H1 (cell line): ENCODE measurements at places on chromosomes 6 and 20. TPM values are rescaled to one million over a fixed set of nuclear protein-coding genes. Genes with fewer than 3 reads are reported as not detected.

DNA sequence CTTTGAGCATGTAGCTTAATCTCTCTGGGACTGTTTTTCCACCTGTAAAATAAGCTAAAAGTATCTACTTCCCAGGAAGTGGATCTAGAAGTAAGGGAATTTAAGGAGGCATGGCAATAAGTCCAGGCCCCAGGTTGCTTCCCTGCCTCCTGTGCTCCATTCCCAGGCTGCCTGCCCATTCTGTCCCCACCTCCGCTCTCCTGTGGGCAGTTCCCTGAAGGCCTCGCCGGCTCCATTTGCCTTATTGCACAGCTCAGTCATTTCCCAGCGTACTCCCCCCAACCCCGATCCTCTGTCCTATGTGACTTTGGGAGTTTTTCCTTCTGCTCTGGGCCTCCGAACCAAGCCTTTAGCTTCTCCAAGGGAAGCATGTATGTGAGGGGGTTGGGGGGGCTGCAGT lies 4.6 kb downstream of the SLC29A1 start:
- no peak for DNase-seq

MAPK13 gene
- total RNA-seq, result 14.1 and 15.2 TPM in 2 replicates

DNA sequence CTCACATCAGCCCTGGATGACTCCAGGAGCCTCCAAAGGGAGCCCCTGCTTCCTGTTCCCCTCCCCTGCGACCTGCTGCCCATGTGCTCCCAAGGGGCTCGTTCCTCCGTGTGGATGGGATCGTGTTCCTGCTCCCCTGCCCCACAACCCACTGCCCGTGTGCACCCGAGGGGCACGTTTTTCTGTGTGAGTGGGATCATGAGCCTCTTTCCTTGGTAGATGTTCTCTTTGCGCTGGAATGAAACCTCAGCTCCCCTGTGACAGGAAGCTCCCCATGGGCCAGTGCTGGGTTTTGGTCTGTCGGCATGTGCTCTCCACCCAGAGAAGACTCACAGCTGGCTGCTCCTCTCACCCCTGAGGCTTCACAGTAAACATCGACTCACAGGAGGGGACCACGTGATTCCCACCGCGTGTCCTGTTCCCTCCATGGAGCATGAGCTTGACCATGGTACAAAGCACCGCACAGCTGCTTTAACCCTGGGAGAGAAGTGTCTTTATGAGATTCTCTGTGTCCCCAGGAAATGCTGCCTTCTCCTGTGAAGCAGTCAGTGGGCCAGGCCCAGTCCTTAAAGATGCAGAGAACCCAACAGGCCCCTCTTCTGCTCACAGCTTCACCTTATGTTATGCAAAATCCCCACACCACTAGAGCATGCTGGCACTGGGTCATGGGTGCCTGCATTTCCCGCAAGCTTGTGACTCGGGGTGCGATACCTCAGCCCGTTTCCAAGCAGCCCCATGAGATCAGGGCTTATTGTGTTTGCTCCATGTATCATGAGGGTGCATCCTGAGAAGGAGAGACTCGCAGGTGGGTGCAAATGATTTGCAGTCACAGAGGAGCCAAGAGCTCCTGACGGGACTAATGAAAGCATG lies 215.1 kb downstream of the ERMARD start:
- no peak for DNase-seq

DNA sequence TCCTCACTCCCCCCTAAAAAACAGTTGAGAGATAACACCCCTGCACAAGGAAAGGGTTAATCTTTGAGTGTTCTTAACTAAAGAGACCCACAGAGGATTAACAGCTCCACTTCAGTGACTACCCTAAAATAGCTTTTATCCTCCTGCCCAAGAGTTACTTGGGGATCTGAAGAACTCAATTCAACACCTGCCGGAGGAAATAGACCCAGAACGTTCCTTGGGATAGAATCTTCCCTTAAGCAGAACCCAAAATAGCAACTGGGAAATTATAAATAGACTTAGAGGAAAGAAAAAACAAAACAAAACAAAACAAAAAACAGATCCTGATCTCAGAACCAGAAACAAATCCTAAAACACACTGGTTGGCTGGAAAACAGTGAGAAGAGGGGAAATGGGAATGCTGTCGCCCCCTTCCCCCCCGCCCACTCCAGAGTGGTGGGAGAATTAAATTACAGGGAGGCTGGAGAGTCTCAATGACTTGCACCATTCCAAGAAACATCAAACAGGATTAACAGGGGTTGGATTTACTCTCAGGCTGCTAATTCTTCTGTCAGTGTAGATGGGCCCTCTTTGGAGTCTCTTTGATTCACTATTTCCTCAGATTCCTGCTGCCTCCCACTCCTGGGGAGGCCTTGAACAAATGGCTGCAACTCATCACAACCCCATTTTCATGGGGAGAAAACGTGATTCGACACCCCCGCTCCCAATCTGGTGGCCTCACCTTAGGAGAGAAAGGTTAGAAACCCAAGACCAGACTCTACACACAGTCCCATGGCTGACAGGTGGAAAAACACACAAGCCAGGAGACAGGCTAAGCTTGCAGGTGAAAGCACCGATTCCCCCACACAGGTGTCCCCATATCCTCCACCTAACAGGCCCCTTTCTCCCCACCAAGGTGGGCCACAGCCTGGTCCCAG lies 1.4 kb downstream of the PLAGL2 start:
- no peak for DNase-seq

GRCh38 chr6:4972438-4972837 lies 31.4 kb downstream of the RPP40 start:
- DNase-seq, result no peak

RSPO3 gene
- not detected in 2 replicates for total RNA-seq

DNA sequence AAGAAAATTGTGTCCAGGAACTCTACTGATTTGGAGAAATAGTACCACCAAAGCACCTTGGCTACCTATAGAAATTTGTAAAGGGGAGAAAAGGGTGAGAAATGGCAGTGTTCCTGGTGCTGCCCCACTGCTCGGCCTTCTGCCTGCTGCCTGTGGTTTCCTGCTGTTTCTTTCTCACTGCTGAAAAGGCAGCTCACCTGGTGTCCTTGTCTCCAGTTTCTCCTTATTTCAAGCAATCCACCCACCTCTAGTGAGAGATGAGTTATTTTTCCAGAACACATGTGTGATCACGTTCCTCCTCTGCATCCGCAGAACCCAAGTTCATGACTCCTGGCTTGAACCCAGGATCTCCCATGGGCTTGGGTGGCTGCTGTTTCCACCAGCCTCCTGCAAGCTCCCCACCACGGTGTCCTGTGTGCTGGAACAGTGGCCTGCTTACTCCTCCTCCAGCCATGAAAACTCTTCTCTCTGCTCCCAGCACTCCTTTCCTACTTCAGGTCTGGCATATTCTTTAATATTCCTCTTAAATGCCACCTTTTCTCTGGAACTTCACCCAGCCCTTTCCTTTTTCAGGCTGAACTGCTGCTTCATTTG lies 48.9 kb downstream of the ELOVL2 start:
- DNase-seq, result no peak

DNA sequence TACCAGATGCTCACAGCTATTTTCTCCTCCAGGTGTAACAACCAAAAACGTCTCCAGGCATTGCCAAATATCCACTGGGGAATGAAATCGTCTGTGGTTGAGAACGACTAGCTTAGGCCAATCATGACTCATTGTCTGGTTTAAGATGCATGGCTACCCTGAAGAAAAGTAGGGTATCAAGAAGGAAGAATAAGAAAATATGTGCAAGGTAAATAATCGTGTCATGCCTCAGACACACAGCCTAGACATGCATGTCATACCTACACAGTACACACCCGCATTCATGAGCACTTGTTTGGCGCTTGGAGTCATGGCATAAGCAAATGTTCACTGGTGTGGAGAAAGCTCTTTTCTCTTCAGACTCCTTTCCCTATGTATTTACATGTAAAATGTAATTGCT lies 745.7 kb downstream of the MAFB start:
- no peak for DNase-seq

DNA sequence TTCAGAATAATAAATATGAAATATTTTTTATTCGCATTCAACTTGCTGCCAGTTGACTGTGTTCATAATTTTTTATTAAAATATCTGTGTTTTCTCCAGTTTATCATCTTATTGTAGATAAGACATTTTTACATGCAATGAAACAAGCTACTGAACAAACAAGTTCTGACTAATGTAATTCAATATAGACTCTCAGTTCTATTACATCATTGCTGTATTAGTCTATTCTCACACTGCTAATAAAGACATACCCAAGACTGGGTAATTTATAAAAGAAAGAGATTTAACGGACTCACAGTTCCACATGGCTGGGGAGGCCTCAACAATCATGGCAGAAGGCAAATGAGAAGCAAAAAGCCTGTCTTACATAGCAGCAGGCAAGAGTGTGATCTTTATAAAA lies 1357.7 kb upstream of the CITED2 start:
- DNase-seq, result no peak

MYMX gene
- total RNA-seq, result 4.7 and 5.2 TPM in 2 replicates

HLA-DMB gene
- total RNA-seq, result 1.3 and 2.7 TPM in 2 replicates

GRCh38 chr6:12976366-12976765 lies 259.8 kb downstream of the PHACTR1 start:
- DNase-seq, result no peak

ACTL10 gene
- not detected in 2 replicates for total RNA-seq

GRCh38 chr6:8476656-8477055 lies 41.3 kb upstream of the SLC35B3 start:
- no peak for DNase-seq

GRCh38 chr6:24010133-24010532 lies 115.9 kb upstream of the NRSN1 start:
- no peak for DNase-seq

DNA sequence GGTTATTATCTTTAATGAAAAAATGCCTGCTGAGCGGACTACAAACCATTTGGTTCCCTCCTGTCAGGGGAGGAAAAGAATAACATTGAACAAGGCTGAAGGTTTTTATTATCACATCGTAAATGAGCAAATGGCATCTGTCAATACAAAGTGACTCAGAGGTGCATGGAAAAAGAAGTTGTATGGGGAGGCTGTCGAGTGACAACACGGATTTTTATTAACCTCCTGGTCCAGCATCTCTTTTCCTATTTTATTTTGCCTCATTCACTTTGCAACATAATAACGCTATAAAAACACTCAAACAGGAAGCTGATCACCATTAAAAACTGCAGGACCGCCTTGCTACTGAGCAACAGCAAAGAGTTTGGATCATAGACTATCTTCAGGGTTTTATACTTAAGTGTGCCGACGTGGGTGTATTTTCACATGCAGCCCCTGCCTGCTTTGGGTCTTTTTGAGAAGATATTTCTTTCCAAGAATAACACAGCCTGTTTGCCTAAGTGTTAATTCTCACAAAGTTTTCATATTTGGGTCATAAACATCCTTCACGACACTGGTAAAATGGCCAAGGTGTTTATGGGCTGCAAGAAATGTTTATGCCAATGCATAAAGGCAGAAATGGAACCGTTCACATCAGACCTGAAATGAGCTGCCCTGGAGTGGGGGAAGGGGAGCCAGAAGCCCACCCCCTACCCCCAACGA lies 132.1 kb upstream of the SALL4 start:
- no peak for DNase-seq

DNA sequence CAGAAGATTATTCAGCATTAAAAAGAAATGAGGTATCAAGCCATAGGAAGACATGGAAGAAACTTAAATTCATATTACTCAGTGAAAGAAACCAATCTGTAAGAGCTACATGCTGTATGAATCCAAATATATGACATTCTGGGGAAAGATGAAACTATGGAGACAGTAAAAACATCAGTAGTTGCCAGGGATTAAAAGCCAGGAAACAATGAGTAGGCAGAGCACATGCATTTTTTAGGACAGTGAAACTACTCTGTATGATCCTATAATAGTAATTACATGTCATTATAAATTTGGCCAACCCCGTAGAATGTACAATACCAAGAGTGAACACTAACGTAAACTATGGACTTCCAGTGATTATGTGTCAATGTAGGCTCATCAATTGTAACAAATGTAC lies 92.8 kb upstream of the RNF217 start:
- no peak for DNase-seq

- no peak for DNase-seq
Measured at GRCh38 chr6:84762220-84763002, 2.0 kb downstream of the TBX18 start.

ECI2 gene
- total RNA-seq, result 69.7 and 70.8 TPM in 2 replicates

DNA sequence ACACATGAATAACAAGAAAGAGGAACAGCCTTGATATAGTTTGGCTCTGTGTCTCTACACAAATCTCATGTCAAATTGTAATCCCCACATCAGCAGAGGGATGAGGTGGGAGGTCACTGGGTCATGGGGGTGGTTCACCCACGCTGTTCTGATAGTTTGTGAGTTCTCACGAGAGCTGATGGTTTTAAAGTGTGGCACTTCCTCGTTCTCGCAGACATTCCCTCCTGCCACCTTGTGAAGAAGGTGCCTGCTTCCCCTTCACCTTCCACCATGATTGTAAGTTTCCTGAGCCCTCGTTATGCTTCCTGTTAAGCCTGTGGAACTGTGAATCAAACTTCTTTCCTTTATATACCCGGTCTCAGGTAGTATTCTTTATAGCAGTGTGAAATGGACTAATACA lies 13.1 kb downstream of the SRPK1 start:
- no peak for DNase-seq

- no peak for DNase-seq
Measured at GRCh38 chr6:129498950-129499842, 210.8 kb downstream of the ARHGAP18 start.

FAM184A gene
- total RNA-seq, result 11.3 and 12.1 TPM in 2 replicates

TRIM15 gene
- 0.48 and 0.54 TPM in 2 replicates for total RNA-seq

- DNase-seq, result peak; percentile 69
Measured at GRCh38 chr20:21516861-21517565, 3.1 kb upstream of the NKX2-2 start.

MRAP2 gene
- total RNA-seq, result 4.7 and 5.0 TPM in 2 replicates

LSM2 gene
- total RNA-seq, result 127 and 132 TPM in 2 replicates

GRCh38 chr6:111278731-111279130 lies 191.4 kb downstream of the SLC16A10 start:
- no peak for DNase-seq

DNA sequence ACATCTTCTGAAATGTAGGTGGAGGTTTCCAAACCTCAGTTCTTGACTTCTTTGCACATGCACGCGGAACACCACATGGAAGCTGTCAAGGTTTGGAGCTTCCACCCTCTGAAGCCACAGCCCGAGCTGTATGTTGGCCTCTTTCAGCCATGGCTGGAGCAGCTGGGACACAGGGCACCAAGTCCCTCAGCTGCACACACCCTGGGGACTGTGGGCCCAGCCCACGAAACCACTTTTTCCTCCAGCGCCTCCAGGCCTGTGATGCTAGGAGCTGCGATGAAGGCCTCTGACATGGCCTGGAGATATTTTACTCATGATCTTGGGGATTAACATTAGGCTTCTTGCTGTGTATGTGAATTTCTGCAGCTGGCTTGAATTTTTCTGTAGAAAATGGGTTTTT lies 68.7 kb downstream of the RNF217 start:
- no peak for DNase-seq

- no peak for DNase-seq
Measured at GRCh38 chr6:81144346-81144745, 608.1 kb downstream of the TENT5A start.

GRCh38 chr6:135030532-135031178 lies 24.0 kb downstream of the HBS1L start:
- no peak for DNase-seq
